ENCODE measurements at places on chromosomes 5 and 9.

GRCh38 chr5:43602461-43603343 is at the start of gene NNT:
Gene NNT (plus strand): TSS chr5:43603180. CDS start chr5:43609196, 6,016 bp downstream.
- peak; percentile 73 for DNase-seq

GRCh38 chr9:2191609-2191972 is 176.4 kb downstream of the SMARCA2 start:
- no peak for DNase-seq

- no peak for DNase-seq
Measured at GRCh38 chr9:113520109-113520642, 56.6 kb downstream of the RGS3 start.

- DNase-seq: no peak
Measured at GRCh38 chr5:53083927-53084326, 25.6 kb downstream of the MOCS2 start.

DNA sequence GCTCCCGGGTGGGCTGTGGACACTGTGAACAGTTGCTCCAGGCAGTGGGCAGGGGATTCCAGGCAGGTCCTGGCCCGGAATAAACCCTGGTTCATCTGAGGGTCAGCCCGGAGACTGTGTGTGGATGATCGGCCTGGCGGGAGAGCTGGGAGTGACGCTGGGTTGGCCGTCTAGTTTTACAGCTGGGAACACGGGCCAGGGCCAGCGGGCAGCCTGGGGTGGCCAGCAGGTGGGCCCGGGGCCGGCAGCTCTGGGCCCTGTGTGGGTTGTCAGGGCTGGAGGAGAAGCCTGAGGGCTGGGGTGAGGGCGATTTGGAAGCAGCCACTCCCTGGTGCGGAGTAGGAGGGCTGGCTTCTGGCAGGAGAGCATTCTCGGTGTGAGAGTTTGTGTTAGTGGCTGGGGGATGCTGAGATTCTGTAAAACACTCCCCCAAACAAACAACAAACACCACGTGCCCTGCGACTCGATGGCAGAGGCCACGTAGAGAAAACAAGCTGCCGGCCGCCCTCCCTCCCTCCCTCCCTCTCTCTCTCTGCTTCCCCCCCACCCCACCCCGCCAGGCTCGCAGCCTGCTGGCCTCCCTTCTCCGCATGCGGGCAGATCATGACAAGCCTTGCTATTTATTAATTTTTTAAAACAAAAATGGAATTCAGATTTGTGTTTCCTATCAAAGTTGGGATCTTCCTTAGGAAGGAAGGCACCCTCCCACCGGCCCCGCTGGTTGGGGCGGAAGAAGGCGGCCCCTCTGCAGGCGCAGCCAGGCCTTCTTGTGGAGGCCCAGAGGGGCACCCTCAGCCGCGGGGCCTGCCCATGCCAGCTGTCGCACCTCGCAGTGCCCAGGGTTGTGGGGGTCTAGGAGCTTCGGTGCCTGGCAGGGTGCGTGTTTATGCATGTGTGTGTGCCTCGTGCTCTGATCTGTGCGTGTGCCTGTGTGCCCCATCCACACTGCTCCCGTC is 49.5 kb downstream of the RXRA start:
- DNase-seq: no peak

- DNase-seq: no peak
Measured at GRCh38 chr9:126152622-126153362, 173.8 kb upstream of the MVB12B start.

- no peak for DNase-seq
Measured at GRCh38 chr5:154967421-154968024, 26.6 kb downstream of the MRPL22 start.

GRCh38 chr5:151921916-151922315 is 2.7 kb downstream of the GLRA1 start:
- DNase-seq: no peak
